Activated naive CD4-positive, alpha-beta T cell treated with anti-CD3 and anti-CD28 coated beads for 36 hours (primary cell): ENCODE measurements at places on chromosomes 1 and 21.
A peak's percentile ranks its signal among the peaks of the same experiment; 100 is the strongest.

DNA sequence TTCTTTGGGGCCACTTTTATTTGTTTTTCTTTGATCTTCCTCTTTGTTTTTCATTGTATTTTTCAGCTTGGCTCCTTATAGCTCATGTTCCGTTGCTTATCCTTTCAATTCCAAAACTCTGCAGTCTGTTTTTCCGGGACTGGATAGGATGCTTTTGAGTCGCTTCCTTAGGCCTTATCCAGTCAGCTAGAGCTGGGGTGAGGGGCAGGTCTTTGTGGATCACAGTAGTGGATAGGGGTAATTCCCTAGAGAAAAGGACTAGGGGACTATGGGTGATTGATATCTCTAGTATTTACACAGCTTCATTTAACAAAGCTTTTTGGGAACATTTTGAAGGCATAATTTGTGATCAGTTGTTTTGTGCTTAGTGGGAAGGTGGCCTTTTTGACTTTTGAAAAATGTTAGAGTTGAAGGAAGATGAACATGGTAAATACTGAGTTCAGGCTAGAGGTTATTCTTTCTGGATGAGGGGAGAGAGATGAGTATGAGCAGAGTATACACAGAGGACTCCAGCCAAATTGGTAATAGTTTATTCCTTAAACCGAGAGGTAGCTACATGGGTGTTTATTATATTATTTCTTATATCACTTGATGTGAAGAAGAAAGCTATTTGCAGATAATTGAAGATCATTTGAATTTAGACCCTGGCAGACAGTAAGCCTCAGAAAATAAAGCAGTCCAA, 22.5 kb downstream of the CEP350 start:
- DNase-seq: no peak

- DNase-seq: no peak
Measured at GRCh38 chr1:160740133-160740688, 1.2 kb downstream of the SLAMF7 start.

GRCh38 chr21:44918107-44918470, 2.6 kb downstream of the ITGB2 start:
- DNase-seq: no peak

- DNase-seq: no peak
Measured at GRCh38 chr1:154422521-154422920, 17.4 kb downstream of the IL6R start.

DNA sequence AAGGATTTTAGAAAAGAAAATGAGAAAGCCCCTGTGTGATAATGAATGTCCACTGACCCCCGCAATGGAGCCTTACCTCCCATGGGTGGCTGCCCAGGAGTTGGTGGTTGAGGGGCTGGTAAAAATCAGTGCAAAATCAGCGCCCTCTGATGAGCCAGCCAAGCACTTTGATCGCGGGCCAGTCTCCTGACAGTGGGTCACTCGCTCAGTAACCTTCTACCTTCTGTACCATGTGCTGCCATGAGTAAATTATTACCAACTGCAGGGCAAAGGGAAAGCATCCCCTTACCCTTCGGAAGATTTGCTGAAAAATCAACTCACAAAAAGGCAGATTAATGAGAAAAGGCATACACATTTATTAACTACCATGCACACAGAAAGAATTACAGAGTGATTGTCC, 58.8 kb downstream of the KCNK1 start:
- no peak for DNase-seq

- DNase-seq: no peak
Measured at GRCh38 chr1:27886744-27887143, 14.4 kb downstream of the THEMIS2 start.

- no peak for DNase-seq
Measured at GRCh38 chr1:203465948-203466347, 9.7 kb upstream of the PRELP start.

GRCh38 chr1:30353637-30354036, 369.7 kb downstream of the MATN1 start:
- DNase-seq: no peak

GRCh38 chr1:185679220-185679619, 55.0 kb upstream of the HMCN1 start:
- DNase-seq: no peak

DNA sequence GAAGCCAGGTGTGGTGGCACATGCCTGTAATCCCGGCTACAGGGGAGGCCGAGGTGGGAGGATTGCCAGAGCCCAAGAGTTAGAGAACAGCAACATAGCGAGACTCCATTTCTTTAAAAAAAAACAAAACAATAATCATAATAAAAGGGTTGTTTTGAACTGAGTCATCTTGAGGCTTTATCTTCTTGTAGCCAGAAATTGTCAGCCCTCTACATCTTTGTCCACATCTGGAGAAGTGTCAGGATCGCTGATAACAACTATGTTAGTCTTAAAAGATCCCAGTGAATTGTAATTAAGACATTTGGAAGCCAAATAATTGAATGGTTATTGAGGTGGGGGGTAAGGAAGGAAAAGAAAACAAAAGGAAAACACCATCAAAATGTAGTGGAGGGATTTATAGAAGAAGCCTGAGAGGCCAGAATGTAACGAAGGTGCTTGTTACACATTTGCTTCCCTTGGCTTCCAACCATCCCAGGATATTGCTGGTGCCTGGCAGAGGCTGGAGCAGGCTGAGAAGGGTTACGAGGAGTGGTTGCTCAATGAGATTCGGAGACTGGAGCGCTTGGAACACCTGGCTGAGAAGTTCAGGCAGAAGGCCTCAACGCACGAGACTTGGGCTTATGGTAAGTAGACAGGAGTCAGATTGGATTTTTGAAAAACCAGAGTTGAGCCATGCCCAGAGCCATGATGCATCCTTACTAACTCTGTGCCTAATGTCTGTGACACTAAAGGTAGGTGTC, 52.5 kb upstream of the MTR start:
- DNase-seq: no peak

DNA sequence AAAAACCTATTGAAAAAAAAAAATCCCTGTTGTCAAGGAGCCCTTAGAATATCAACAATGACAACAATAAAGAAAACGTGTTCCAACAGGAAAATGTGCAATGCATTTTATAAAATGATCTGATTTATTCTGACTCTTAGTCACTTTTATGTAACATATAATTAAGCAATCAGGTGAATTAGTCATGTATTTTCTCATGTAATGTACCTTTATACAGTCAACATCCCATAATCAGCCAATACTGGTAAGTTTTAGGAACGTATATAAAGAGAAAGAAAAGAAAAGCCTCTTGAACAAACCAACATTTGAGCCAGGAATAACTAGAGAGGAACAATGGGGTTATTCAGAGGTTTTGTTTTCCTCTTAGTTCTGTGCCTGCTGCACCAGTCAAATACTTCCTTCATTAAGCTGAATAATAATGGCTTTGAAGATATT, at the start of gene CLCA4:
Gene CLCA4 (plus strand): TSS at position 292 of the 435 bp plus-strand sequence. CDS start 42 bp downstream, at position 334.
- DNase-seq: no peak

- peak; percentile 38 for DNase-seq
Measured at GRCh38 chr1:149846042-149846441, 53.3 kb upstream of the BOLA1 start.

DNA sequence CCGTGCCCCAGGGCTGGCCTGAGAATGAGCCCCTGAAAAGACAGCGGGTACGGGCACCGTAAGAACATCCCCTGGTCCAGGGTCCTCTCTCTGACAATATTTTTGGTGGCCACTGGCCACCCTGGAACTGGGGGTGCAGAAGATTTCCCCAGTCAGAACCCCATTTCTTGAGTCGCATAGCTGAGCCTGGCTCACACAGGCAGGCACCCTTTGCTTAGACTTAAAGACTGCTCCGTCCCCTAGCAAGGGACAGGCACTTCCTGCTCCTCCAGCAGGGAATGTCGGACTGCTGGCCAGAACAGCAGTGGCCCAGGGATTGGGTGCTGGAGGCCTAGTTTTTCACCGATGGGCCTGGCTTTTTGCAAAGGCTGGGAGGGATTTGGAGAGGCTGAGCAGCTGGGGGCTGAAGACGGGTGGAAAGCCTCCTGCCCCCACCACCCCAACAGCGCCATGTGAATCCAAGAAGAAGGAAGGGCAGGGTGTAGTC, 4.3 kb downstream of the OLIG2 start:
- no peak for DNase-seq
